ENCODE measurements at places on chromosomes 12 and 14.
A peak's percentile ranks its signal among the peaks of the same experiment; 100 is the strongest.

DNA sequence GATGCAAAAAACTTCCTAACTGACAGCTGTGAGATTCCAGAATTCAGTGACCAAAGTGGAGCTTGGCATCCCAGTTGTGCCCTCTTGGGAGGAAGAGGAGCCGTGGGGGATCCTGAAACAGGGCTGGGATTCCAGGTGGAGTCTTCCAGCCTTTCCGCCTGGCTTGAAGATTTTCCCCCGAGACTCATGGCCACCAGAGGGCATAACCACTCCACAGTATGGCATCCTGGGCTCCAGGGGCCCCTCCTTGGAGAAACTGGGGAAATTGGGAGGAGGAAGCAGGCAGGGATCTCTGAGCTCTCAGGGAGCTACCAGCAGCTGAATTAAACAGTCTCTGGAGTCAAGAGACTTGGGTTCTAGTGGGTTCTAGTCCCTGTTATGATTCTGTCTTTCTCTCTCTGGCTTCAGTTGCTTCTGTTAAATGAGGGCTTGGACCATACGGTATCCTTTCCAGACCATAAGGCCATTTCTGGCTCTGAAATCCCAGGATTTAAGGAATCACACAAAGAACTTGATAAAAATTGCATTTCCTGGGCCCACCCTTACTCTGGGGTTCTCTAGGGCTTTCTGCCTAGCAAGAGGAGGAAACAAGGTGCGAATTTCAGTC is 2.6 kb upstream of the TAMALIN start:
- peaks cover 30% of the 10 kb centered on the region for H3K4me1 ChIP-seq
- H3K27ac ChIP-seq, result no peak overlapping the region
- DNase-seq, result no peak
- no peak overlapping the region for H3K4me3 ChIP-seq
- no peaks in the 10 kb centered on the region for H3K36me3 ChIP-seq
- H3K27me3 ChIP-seq, result no peaks in the 10 kb centered on the region

- H3K4me1 ChIP-seq, result peaks cover 12% of the 10 kb centered on the region
- no peaks in the 10 kb centered on the region for H3K27me3 ChIP-seq
- H3K4me3 ChIP-seq, result no peak overlapping the region
- no peaks in the 10 kb centered on the region for H3K36me3 ChIP-seq
Measured at GRCh38 chr14:54709867-54710266, 142.9 kb downstream of the SAMD4A start.

DNA sequence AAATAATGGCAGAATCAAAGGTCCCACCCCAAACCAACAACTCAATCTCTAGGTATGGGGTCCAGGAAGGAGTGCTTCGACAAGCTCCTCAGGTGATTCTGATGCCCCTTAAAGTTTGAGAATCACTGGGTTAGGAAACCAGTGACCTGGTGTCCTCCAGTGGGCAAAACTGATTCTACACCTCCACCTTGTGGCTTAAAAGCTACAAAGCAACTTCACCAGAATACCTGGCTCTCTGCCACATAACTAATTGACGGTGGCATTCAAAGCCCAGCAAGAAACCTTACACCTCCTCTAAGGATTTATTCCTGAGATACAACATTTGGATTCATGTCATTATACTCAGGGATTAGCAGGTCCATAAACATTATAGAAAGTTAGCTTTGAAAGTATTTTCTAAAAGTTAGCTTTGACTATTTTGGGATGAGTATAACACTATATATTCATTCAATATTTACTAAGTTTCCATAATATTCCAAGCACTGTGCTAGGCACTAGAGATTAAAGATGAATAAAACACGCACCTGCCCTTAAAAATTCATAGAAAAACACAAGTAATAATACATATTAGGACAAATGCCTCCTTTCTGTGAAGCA is 45.4 kb downstream of the DCAF5 start:
- H3K27me3 ChIP-seq, result no peaks in the 10 kb centered on the region
- H3K36me3 ChIP-seq, result peaks cover 73% of the 10 kb centered on the region
- H3K4me3 ChIP-seq, result no peak overlapping the region
- H3K4me1 ChIP-seq, result no peaks in the 10 kb centered on the region
- H3K27ac ChIP-seq, result no peak overlapping the region

GRCh38 chr14:91021991-91022621 is 38.3 kb downstream of the RPS6KA5 start:
- DNase-seq, result no peak
- no peaks in the 10 kb centered on the region for H3K27me3 ChIP-seq
- peak overlapping the region; percentile 82 for H3K27ac ChIP-seq
- peaks cover 2% of the 10 kb centered on the region for H3K36me3 ChIP-seq

- no peak overlapping the region for H3K4me3 ChIP-seq
- H3K4me1 ChIP-seq, result no peaks in the 10 kb centered on the region
- H3K27me3 ChIP-seq, result no peaks in the 10 kb centered on the region
- no peaks in the 10 kb centered on the region for H3K36me3 ChIP-seq
- no peak overlapping the region for H3K27ac ChIP-seq
Measured at GRCh38 chr14:48536318-48536717, 860.9 kb upstream of the MDGA2 start.

- H3K36me3 ChIP-seq, result no peaks in the 10 kb centered on the region
- H3K4me1 ChIP-seq, result no peaks in the 10 kb centered on the region
- DNase-seq, result no peak
- H3K27me3 ChIP-seq, result no peaks in the 10 kb centered on the region
Measured at GRCh38 chr12:52338241-52338960, 17.2 kb upstream of the KRT83 start.

GRCh38 chr12:102322254-102322653 is 124.6 kb upstream of the PMCH start:
- H3K4me3 ChIP-seq, result no peak overlapping the region
- H3K27ac ChIP-seq, result no peak overlapping the region
- peaks cover 3% of the 10 kb centered on the region for H3K27me3 ChIP-seq
- H3K36me3 ChIP-seq, result no peaks in the 10 kb centered on the region
- no peaks in the 10 kb centered on the region for H3K4me1 ChIP-seq

GRCh38 chr12:5739917-5740316 is 205.1 kb downstream of the ANO2 start:
- DNase-seq, result no peak
- no peak overlapping the region for H3K4me3 ChIP-seq
- no peak overlapping the region for H3K27ac ChIP-seq
- no peaks in the 10 kb centered on the region for H3K36me3 ChIP-seq

- DNase-seq, result peak; percentile 68
- H3K36me3 ChIP-seq, result peaks cover 100% of the 10 kb centered on the region
- peak overlapping the region; percentile 99 for H3K27ac ChIP-seq
- no peaks in the 10 kb centered on the region for H3K27me3 ChIP-seq
- peaks cover 86% of the 10 kb centered on the region for H3K4me1 ChIP-seq
Measured at GRCh38 chr14:22536853-22537338, 52.1 kb downstream of the DAD1 start.

Data from CD4-positive, alpha-beta T cell (primary cell).